ENCODE measurements at places on chromosomes 11 and 22.

DNA sequence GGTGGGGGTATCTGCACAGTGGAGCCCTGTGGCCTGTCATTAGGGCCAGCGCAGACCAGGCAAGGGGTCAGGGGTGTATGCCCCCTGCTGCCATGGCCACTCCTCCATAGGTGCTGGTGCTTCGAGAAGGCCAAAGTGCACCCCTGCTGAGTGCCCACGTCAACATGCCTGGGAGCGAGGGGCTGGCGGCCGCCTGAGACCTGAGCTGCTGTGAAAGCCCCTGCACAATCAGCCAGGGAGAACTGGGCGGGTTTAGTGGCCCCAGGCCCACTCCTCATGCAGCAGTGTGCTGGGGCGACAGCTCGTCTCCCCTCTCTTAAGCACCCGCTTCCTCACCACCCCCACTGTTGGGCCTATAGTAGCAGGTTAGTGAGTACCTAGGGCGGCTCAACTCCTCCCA, 14.0 kb downstream of the ZDHHC24 start:
- no peak for DNase-seq

GRCh38 chr11:95378111-95378510, 147.1 kb upstream of the SESN3 start:
- DNase-seq = no peak

GRCh38 chr22:36419177-36419911, 31.6 kb upstream of the MYH9 start:
- DNase-seq = no peak

- DNase-seq = no peak
These were observed 74.3 kb upstream of the LRRC4C start for GRCh38 chr11:41533761-41534160.

All from spleen (tissue), 13 donors.